ENCODE measurements at places on chromosomes 6 and 20.

- DNase-seq: no peak
These were observed 184.7 kb upstream of the PREP start for GRCh38 chr6:105587349-105588122.

DNA sequence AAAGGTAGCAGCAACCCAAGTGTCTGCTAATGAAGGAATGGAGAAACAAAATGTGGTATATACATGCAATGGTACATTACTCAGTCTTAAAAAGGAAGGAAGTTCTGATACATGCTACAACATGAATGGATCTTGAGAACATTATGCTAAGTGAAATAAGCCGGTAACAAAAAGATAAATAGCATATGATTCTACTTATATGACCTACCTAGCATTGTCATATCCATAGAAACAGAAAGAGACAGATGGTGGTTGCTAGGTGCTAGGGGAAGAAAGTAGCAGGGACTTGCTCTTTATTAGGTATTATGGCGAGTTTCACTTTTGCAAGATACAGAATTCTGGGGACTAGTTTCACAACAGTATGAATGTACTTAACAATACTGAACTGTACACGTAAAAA is 46.6 kb downstream of the UBR2 start:
- DNase-seq: no peak

DNA sequence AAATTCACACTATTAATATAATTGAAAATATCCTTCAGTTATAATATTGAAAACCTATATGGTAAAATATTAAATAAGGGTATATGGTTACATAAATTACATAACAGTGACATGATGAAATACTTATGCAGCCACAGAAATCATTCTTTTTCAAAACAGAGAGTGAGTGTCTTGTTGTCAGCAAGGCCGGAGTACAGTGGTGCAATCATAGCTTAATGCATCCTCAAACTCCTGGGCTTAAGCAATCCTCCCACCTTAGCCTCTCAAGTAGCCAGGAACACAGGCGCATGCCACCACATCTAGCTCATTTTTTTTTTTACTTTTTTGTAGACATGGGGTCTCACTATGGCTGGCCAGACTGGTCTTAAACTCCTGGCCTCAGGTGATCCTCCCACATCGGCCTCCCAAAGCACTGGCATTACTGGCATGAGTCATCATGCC is 40.4 kb downstream of the FAM8A1 start:
- DNase-seq: no peak

GRCh38 chr20:36462440-36463211 is 78.7 kb upstream of the MYL9 start:
- DNase-seq: no peak

DNA sequence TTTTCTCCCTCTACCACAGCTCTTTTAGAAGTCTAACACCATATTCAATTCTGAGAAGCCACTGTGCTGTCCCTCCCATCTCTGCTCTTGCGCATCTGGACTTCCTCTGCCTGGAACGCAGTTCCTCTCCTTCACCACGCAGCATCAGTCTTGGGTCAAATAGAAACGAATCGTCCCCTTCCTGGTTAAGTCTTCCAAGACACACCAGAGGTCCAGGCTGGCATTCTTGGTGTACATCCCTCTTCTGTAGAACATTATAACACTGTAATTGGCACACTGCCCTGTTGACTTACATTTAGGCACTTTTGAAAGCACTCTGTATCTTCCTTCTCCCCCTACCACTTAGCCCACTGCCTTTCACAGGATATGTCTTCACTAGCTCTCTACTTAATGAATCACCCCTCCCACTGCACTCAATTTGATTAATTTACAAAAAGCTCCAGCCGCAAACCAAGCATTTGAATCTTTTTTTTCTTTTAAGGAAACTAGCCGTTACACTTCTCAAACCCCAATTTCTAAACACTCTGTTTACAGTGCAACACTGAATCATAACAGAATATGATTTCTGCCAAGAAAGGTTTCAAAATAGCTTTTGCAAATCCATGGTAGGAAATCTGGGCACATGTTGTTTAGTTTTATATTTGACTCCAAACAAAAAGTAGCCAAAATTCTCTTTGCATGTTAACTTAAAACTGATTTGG is 140.8 kb upstream of the CARMIL1 start:
- DNase-seq: no peak

DNA sequence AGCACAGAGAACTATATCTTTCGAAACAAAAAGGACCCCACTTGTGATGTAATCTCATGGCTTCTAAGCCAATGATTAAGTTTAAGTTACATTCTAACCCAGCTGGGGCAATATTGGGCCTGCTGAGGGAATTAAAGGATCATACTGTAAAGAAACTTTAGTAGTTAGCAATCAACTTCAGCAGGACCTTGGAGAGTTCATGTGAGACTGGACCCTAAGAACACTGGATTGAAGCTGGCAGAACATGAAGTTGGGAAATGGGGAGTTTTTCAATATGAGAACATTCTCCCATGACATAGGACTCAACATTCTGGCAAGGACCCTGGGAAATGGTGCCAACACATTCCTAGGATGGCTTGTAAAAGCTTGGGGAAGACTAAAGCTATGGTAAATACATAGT is 516.2 kb downstream of the PKHD1 start:
- no peak for DNase-seq

GRCh38 chr6:3813150-3813780 is 35.9 kb upstream of the FAM50B start:
- DNase-seq: no peak

DNA sequence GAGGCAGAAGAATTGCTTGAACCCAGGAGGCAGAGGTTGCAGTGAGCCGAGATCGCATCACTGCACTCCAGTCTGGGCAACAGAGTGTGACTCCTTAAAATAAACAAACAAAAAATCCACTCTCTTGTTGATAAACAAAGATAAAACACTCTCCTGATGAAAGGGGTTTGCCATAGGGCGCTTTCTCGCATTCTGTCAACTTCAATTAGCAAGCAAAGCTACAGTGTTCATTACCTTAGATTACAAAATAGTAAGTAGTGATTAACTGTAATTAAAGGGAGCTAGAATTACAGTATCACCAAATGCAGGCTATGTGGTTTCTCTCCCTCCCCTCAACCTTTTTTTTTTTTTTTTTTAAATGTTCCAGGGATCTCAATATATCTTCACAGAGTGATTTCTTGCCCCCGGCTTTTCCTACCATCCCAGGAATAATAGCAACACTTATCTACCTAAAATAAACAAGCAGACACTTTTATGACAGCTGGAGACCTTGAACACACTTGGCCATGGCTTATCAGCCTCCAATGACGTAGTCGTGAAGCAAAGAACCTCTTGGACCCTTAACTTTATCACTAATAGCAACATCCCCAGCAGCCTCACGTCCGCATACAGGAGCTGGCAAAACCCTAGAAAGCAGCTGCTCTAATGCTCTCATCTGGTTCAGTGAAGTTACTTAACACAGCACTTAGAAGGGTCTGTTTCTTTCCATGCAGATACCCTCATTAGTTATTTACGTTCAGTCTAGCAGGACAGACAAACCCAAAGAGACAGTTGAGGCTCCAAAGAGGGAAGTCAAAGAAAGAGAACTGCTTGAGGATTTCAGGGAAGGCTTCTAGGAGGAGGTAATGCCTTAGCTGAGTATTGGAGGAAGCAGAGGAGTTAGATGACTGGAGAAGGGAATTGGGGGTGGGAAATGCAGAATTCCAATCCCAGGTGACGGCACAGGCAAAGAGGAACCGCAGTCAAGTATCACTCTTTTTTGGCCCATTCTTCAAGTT is 37.9 kb upstream of the NEDD9 start:
- DNase-seq: no peak

GRCh38 chr20:11993886-11994461 is 76.3 kb downstream of the BTBD3 start:
- no peak for DNase-seq

DNA sequence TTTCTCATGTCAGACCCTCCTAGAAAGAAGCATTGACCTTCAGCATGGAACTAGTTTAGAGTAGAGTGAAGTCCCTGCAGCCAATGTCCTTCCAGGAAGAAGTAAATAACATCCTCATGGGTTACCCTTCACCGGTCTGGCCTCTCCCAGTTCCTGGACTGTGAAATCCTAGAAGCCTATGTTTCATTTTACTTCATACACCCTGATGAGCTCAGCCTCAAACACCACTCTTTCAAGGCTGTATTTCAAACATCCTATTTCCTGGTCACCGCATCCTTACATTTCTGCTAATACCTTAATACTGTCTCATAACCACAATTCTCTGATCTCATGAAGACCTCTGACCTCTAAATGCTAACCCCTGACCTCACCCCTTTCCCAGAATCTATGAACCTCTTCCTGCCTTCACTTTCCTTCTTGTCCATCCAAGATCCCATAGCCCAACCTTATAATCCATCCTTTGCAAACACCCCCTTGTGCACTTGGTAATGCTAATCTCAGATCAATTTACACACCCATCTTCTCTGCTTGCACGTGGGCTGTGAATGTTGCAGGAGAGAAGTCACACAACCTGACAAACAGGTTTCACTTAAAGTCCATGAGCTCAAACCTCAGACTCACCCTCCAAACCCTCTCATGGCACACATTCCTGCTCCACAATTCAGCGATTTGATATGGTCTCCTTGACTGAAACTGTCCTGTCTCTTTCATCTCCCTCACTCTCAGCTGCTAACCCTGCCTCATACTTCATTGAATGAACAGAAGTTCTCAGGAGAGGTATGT is 30.2 kb downstream of the SLC2A10 start:
- no peak for DNase-seq

DNA sequence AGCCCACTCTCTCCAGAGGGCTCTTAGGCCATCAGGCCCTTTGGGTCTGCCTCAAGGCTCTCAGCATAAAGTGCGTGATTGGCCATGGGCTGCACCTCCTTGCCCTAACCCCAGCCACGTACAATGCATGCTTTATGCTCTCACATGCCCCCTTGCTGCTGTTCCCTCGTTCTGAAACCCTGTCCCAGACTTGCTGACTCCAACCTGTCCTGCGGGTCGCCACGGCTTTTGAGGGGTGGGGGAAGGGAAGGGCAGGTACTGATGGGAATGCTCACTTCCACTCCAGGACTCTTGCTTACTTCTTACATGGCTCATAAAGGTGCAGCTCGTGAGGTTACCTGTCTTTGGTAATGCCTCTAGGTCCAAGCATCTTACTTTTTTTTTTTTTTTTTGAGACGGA is 6.0 kb downstream of the ARMC12 start:
- no peak for DNase-seq

DNA sequence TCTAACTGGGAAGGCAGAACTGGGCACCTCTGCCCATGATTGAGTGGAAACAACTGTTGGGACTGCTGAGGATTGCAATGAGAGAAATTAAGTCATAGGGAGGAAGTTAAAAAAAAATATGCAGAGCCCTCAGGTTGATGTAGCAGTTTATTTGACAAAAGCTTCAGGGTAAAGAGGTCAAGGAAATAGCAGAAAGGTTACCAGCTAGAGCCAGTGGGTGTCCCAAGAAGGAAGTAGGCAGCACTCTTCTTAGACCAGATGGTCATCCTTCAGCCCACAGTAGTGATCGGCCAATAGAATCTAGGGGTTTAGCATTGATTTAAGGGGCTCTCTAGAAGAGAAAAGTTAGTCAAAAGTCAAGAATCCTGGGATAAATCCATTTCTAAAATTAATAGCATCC is 21.7 kb upstream of the WFDC10A start:
- DNase-seq: no peak

GRCh38 chr6:17867880-17868279 is 119.6 kb downstream of the KIF13A start:
- DNase-seq: peak; percentile 92

- no peak for DNase-seq
These were observed 73.2 kb downstream of the QRSL1 start for GRCh38 chr6:106702451-106703110.

GRCh38 chr6:4176907-4177306 is 41.5 kb upstream of the ECI2 start:
- DNase-seq: no peak

GRCh38 chr6:44999066-44999465 is 329.1 kb upstream of the RUNX2 start:
- DNase-seq: no peak

- DNase-seq: no peak
These were observed 143.5 kb upstream of the SUPT3H start for GRCh38 chr6:45521226-45521625.

- DNase-seq: no peak
These were observed 44.9 kb downstream of the PREX1 start for GRCh38 chr20:48782901-48783308.

GRCh38 chr6:92364948-92365541 is 1054.3 kb downstream of the EPHA7 start:
- no peak for DNase-seq

- no peak for DNase-seq
These were observed 165.9 kb downstream of the SASH1 start for GRCh38 chr6:148508401-148509041.

DNA sequence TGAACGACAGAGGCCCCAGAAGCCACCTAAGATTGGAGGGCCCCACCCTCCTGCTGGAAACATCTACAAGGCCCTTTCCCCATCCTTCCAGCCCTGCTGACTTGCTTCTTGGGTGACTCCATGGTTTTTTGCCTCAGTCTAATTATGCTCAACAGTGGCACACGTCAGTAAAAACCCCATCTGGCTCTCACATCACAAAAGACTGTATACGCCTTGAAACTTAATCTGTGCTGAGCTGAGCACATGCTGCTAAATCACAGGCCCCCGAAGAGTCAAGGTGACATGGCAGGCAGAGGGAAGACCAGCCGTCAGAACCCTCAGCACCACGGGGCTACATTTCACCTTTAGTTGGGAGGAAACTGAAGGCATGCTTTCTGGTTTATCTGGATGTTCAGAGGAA is 323.1 kb downstream of the CDH26 start:
- DNase-seq: no peak

- no peak for DNase-seq
These were observed 117.4 kb downstream of the VEGFA start for GRCh38 chr6:43887340-43887858.

- DNase-seq: no peak
These were observed 117.8 kb upstream of the ESR1 start for GRCh38 chr6:151689499-151690201.

DNA sequence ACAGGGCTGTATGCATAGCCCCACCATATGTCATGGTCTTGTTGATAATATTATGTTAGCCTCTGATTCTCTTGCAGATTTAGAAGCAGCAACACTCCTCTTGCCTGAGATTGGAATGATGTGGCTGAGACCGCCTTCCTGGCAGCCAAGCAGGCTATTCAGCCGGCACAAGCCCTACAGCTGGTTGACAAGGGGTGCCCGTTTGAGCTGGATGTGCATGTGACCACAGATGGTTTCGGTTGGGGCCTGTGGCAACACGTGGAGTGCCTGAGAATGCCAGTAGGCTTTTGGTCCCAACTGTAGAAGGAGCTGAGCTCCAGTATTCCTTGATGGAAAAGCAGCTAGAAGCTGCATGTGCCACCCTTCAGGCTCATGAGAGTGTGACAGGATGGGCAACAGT is 303.6 kb upstream of the POU3F2 start:
- no peak for DNase-seq

GRCh38 chr6:7129784-7130569 is 22.2 kb downstream of the RREB1 start:
- DNase-seq: no peak

GRCh38 chr6:20197251-20197650 is 15.0 kb downstream of the MBOAT1 start:
- no peak for DNase-seq

DNA sequence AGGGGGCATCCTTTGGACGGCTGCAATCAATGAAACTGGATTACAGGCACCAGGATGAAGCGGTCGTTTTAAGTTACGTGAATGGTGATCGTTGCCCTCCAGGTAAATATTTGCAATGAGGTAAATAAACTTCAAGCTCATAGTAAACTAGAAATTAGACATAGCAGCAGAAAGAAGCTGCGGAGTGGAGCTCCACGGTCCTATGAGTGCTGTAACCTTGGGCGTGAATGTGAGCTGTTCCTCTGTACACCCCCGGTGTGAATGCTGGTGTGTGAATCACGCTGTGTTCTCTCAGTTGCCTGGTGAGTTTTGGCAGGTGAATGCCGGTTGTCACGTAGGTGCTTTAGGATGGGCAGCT is 42.0 kb upstream of the SLC22A1 start:
- DNase-seq: no peak

Data from NCI-H1694 treated with DMSO at 0.1 percent for 48 hours (cell line).